ENCODE measurements at places on chromosomes 13 and 19. TPM values are rescaled to one million over a fixed set of nuclear protein-coding genes. Genes with fewer than 3 reads are reported as not detected.

The STXBP2 gene
- 32.4 TPM for total RNA-seq

The IL17D gene
- total RNA-seq, result 9.8 TPM

The TLE2 gene
- total RNA-seq, result 39.4 TPM

DNA sequence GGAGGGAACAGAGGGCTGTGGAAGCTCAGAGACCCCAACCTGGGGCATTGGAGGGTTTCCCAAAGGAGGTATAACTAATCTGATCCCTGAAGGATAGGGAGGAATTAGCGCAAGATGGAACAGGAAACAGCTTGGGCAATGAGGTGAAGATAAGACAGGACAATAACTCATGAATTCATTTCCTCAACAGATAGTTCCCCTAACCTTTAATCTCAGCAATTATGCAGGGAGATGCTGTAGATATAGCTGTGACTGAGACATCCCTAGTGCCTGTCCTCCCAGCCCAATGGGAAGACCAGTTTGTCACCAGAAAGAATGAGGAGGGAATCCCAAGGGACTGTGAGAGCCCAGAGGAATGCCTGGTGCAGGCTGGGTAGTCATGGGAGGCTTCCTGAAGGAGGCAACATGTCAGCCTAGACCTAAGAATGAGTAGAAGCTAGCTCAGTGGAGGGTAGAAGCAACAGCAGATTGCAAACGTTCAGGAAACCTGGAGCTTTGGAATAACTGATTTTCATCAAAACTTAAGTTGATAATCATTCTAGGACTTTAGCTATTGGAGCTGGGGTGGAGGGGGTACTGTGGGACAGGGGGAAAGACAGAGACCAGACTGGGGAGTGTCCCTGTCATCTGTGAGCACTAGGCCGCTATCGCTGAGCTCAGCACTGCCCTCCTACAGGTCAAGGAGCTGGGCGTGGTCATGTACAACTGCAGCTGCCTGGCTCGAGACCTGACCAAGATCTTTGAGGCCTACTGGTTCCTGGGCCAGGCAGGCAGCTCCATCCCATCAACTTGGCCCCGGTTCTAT is 18.8 kb downstream of the HIPK4 start:
- no peak for DNase-seq

DNA sequence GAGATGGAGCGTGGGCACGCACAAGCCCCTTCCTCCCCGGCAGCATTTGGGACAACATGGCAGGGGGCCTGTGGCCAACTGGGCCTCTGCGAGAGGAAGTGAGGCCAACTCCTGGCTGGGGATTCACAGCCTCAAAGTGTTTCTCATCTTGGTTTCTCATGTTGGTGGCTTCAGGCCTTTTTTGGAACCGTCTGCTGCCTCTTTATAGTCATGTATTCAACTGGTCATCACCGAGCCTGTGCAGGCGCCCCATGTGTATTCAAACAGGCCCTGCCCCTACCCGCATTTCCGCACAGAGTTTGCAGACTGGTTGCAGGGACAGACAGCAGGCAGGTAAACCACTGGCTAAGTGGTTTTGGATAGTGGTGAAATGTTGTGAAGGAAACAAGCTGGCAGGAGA is 17.3 kb upstream of the RELB start:
- no peak for DNase-seq

GRCh38 chr13:48496271-48497161 is 36.4 kb downstream of the RCBTB2 start:
- no peak for DNase-seq

GRCh38 chr19:2636897-2637683 is 65.4 kb downstream of the GNG7 start:
- peak; percentile 92 for DNase-seq

- peak; percentile 82 for DNase-seq
Observed at GRCh38 chr19:6802336-6803035, 30.0 kb downstream of the VAV1 start.

- DNase-seq, result peak; percentile 98
Observed at GRCh38 chr19:45455707-45456499, 11.9 kb upstream of the FOSB start.
